ENCODE measurements at places on chromosomes 3 and 15.
A peak's percentile ranks its signal among the peaks of the same experiment; 100 is the strongest.

- no peak for DNase-seq
Observed at GRCh38 chr3:142796823-142797222, 73.0 kb downstream of the TRPC1 start.

GRCh38 chr3:147937891-147938290, 528.7 kb downstream of the ZIC1 start:
- no peak for DNase-seq

- DNase-seq: no peak
Observed at GRCh38 chr3:51715231-51715976, 8.5 kb downstream of the GRM2 start.

GRCh38 chr15:56086566-56086965, 93.2 kb upstream of the NEDD4 start:
- DNase-seq: no peak

GRCh38 chr3:46719735-46720271, 2.1 kb upstream of the PRSS50 start:
- no peak for DNase-seq

DNA sequence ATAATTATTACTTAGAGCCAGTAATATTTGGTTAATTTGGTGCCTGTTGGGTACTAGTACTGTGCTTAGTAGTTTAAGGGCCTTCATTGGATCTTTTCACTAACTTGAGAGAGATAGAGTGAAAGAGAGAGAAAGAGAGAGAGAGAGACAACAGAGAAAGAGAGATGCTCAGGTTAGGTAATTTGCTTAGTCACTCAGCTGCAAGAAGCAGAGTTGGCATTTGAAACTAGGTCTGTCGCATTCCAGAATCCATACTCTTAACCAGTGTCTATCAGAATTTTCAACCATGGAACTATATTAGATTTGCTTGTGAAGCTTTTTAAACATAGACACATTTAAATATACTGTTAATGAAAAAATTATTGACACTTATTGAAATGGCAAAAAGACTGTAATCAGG, 31.1 kb upstream of the NUDT16 start:
- DNase-seq: peak; percentile 67

GRCh38 chr3:136512381-136512780, 239.8 kb downstream of the STAG1 start:
- no peak for DNase-seq

- peak; percentile 33 for DNase-seq
Observed at GRCh38 chr3:9074079-9074478, 110.8 kb upstream of the RAD18 start.

DNA sequence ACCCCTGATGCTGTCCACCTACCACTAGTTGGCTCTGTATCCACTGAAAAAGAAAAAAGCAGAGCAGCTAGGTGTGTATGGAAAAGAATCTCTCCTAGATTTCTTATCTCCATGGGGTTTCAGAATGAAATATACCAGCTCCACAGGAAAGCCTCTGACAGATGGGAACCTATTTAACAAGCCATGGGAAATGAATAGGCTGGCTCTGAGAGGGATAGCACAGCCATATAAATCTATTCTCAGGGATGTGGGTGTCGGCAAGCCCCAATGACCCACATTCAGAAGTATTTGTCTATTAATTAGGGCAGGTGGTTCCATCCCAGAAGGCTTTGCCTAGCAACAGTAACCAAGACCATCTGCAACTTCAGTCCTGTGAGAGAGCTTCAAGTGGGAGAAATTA, 694.1 kb downstream of the AGBL1 start:
- DNase-seq: no peak

DNA sequence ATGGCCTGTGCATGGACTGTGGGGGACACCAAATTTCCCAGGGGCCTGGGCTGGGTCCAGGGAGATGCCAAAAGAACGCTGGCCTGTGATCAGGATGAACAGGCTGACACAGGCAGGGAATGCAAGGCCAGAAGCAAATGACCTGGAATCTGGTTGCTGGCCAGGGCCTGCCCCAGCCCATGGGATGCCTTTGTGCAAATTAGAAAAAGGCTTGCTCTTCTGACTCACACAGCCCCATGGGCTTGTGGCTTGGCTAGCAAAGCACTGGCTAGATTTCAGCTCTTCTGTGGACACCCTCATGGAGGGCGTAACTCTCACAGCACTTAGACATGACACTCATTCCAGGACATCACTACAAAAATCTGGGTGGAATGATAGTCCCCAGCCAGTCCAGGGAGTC, 356.0 kb downstream of the SHQ1 start:
- DNase-seq: peak; percentile 86

DNA sequence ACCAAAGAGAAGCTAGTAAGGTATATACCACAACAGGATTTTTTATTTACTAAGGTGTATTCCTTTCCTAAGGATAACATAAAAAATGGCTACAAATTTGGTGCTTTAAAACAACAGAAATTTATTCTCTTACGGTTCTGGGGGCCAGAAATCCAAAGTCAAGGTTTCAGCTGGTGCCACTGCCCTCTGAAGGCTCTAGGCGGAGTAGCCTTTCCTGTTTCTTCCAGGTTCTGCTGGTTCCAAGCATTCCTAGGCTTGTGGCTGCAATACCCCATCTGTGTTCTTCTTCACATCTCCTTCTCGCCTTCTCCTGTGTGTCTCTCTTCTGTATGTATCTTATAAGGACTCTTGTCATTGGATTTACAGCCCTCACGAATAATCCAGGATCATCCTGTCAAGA, 549.9 kb downstream of the GRM7 start:
- DNase-seq: no peak

DNA sequence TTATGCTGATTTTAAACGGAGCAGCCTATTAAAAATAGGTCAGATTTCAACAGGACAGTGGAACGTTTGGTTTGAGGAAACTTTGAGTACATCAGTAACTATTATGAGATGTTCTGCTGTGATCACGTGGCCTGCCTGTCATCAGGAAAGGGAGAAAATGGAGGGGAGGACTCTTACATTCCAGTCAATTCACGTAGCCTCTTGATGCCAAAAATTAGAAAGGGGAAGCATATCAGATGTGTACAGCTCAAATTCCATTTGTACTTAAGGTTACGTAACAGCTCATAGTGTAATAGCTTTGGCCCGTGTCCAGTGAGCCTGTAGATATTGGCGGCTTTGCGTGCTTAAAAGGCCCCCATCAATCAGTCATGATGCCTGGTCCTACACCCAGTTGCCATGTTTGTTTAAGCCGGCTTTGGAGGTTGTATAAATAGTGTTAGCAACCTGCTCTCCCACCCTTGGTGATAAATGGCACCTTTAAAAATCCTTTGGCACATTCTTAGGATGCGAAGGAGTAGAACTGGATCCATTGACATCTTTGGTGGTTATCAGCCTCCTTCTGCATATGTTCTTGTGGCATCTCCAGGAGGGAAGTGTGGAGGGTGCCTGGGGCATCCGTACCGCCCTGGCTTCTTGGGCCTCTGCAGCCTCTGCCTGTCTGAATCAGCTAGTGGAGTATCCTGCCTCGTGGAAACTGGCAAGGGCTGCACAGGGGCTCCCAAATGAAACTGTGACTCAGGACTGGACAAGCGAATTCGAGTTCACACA, 163.9 kb downstream of the THSD4 start:
- peak; percentile 97 for DNase-seq

GRCh38 chr3:40008796-40009195, 199.4 kb downstream of the MYRIP start:
- DNase-seq: no peak

DNA sequence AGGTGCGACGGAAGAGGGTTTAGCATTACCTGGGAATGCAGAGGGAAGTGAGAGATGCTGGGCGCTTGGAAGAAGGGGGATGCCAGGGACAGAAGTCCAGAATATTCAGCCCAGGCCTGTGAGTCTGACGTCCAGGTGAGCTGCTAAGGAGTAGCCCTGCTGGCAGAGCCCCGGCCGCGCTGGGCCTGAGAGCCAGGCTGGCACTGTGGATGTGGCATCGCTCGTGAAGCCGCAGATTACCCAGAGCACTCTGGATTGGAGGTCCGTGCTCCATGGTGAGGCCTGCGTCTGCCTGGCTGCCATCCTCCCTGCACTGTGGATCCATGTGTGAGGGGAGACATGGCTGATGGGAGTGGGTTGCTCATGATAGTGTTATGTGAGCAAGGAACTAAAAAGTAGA, 14.5 kb downstream of the MAN2A2 start:
- DNase-seq: no peak

GRCh38 chr15:36925653-36926426, 174.5 kb downstream of the MEIS2 start:
- DNase-seq: no peak

- DNase-seq: no peak
Observed at GRCh38 chr15:65783872-65784271, 8.2 kb downstream of the DENND4A start.

DNA sequence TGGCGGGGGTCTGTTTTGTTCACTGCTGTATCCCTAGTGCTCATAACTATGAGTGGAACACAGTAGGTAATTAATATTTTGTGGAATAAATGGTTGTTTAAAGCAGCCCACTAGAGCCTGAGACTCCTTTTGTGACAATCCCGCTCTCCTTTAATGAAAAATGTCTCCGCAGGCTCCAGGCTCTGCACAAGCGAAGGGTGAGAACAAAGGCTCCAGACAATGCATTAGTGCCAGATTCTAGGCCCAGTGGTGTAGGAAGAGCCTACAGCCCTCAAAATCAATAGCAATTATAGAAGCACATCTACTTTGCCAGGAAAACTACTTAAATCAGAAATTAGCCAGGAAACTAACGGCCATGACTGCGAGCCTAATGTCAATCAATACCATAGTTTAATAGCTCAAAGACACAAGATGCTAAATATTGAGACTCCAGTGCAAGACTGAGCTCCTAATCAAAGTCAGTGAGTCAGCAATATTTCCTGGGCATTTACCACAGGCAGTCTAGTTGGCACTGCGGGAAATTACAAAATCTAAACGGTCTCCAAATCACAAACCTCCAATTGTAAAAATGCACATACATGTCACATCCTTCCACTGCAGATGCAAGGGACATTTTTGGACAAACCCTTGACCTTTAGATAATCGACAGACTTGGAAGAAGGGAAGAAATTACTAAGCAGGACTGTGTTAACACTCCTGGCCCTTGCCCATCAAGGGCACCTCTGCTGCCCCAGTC, 2.3 kb downstream of the ANXA2 start:
- DNase-seq: peak; percentile 28

DNA sequence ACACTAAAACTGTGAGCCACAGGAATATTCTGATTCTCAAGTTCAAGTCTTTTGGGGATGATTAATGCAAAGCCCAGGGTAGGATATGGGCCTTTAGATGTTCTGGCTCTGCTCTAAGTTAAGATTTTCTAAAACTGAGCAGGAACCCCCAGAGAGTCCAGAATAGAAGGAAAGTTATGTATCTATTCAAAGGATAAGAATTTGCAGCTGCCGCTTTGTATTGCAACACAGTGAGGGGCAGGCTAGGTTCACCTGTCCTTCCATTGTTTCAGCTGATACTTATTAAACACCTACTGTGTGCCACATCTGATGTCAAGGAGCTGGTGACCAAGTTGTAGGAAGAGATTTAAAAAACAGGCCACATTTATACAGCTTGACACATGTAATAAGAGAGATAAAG, 290.4 kb downstream of the MAGI1 start:
- DNase-seq: no peak

DNA sequence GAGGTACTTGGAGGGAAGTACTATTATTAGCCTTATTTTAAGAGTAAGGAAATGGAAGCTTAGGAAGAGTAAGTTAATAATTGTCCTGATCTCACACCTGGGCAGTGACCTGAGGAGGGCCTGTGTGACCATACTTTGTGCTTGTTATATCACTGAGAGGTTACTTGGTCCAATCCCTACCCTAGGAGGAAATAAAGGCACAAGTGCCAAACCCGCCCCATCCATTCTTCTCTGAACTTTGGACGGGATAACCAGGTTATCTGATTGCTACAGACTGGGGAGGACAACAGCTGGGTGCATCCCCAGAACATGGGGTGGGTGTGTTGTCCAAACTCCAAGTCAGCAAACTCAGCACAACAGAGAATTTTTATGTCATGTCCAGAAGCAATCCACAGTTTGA, 77.7 kb upstream of the NR2E3 start:
- DNase-seq: no peak

GRCh38 chr3:190596349-190597285, 82.7 kb downstream of the IL1RAP start:
- DNase-seq: peak; percentile 32

GRCh38 chr3:43786526-43787305, 96.0 kb downstream of the ABHD5 start:
- DNase-seq: no peak

- peak; percentile 22 for DNase-seq
Observed at GRCh38 chr15:72116731-72117485, 1.0 kb downstream of the MYO9A start.
